ENCODE measurements at places on chromosomes 2 and 18. TPM values are rescaled to one million over a fixed set of nuclear protein-coding genes. Genes with fewer than 3 reads are reported as not detected.

Gene TEKT4
- total RNA-seq: 0.69 TPM

Gene STAT4
- 8.9 TPM for total RNA-seq

Gene UNC80
- 37.8 TPM for total RNA-seq

Gene LPIN1
- 33.4 TPM for total RNA-seq

Gene PASK
- total RNA-seq: 8.6 TPM

Gene INHBB
- total RNA-seq: 2.8 TPM

Gene FOXI3
- 0.06 TPM for total RNA-seq

Gene PSMA8
- not detected for total RNA-seq

Gene LHCGR
- total RNA-seq: 0.79 TPM

Gene POTEC
- total RNA-seq: not detected

Gene KIAA2012
- 1.2 TPM for total RNA-seq

Gene TSPYL6
- total RNA-seq: 0.30 TPM

Gene NCL
- 159 TPM for total RNA-seq

Gene ANKRD30BL
- 3.4 TPM for total RNA-seq

Gene RTP5
- total RNA-seq: 1.9 TPM

Gene ANTXR1
- total RNA-seq: 45.7 TPM

Gene LYPD6B
- 5.7 TPM for total RNA-seq

Gene GCG
- not detected for total RNA-seq

Gene SLC9A4
- total RNA-seq: 0.06 TPM

Gene SERPINB13
- total RNA-seq: not detected

Gene ACMSD
- not detected for total RNA-seq

Gene CPS1
- 8.3 TPM for total RNA-seq

Gene BOK
- 26.4 TPM for total RNA-seq

Gene CASP8
- 11.1 TPM for total RNA-seq

All from spinal cord (tissue), 10 donors.